ENCODE measurements at places on chromosomes 6 and 20. TPM values are rescaled to one million over a fixed set of nuclear protein-coding genes. Genes with fewer than 3 reads are reported as not detected.

GGTLC1 gene
- total RNA-seq: not detected

GRCh38 chr6:165042912-165043311 is 266.5 kb downstream of the C6orf118 start:
- DNase-seq: no peak

- no peak for DNase-seq
Measured at GRCh38 chr6:122069932-122070331, 329.5 kb upstream of the HSF2 start.

MLIP gene
- 407 TPM for total RNA-seq

GRCh38 chr6:153725456-153725855 is 313.6 kb upstream of the OPRM1 start:
- DNase-seq: no peak

DNA sequence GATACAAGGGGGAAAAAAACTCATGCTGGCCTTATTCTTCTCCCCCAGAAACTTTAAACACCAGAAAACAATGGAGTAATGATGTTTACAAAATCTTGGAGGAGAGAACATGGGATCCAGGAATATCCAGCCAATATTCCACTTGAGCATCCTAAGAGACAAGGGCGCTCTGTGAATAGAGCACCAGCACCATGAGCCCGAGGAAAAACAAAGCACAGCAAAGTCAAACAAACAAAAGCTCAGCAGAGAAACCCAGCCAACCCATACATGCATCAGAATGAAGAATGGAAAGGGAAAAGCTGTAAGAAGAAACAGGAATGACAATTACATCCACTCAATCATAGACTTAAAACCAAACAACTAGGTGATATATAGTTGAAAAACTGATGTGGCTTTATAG is 4.6 kb upstream of the NAA20 start:
- DNase-seq: no peak

DNA sequence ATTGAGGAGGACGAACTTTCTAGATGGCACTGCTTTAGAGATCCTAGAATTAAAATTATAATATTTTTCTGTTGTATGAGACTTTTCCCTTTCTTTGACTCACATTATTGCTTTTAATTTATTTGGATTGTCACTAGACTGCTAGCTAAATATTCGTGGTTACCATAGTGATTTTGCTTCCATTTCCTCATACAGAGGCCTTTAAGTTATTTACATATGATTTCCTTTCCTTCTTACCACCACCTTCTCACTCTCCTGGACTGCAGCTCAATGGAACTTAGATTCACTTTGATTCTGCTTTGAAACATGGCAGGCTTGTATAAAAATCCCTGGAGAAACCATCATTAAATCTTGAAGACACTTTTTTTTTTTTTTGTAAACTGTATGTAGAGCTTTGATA is 222.9 kb downstream of the LAMA2 start:
- DNase-seq: no peak

DNA sequence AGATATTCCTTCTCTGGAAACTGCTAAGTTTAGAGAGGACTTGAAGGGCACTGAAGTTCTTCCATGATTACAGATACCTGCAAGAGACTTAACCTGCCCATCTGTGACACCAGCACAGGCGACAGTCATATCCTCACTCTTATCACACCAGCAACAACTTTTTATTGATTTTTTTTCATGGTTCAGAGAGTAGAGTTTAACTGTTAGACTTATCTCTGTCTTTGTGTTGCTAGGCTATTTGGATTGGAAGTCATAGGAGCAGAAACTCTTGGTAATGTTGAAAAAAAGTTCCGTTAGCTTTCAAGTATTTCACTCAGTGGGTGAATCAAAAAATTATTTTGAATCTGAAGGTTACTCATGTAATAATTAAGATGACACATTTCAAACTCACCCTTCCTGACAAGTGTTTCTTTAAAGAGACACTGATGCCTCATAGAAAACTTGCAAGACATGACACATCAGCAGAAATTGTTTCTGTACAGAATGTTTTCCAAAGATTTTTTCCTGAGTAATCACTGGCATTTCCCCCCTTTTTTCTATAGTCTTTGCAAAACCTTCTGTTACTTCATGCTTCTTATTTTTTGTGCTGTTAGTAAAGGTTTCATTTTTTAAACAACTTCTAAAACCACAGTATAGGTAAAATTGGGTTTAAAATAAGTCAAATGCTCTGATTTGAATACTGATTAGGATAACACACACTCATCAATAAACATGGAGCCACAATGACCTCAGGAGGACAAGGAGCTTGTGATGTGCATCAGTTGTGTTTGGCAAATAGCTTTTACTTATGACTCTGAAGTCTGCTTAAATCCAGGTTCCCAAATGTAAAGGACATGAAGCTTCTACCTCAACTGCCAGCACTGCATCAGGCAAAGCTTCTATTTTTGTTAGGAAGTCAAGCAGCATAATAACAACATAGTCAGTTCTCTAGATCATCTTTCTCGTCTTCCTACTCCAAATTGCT is 252.9 kb upstream of the MAN1A1 start:
- DNase-seq: no peak

POM121L2 gene
- not detected for total RNA-seq

DNA sequence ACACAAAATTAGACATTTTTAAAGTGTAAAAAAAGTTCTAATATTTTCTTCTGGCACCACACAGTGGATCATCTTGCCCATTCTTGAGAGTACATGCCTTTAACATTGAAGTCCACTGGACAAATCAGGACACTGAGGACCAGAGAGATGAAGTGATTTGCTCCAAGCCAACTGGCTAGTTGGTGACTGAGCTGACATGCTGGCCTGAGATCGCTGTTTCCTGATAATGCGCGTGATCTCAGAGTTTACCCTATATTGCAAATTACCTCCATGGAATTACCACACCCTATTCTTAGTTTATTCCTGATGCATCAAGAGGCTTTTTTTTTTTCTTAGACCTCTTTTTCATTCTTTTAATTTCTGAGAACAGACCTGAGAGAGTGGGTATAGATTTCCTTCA is 432.8 kb downstream of the CD83 start:
- DNase-seq: no peak
